Suprapubic skin (tissue), 4 donors: ENCODE measurements at places on chromosomes 6 and 20. TPM values are rescaled to one million over a fixed set of nuclear protein-coding genes. Genes with fewer than 3 reads are reported as not detected.

DNA sequence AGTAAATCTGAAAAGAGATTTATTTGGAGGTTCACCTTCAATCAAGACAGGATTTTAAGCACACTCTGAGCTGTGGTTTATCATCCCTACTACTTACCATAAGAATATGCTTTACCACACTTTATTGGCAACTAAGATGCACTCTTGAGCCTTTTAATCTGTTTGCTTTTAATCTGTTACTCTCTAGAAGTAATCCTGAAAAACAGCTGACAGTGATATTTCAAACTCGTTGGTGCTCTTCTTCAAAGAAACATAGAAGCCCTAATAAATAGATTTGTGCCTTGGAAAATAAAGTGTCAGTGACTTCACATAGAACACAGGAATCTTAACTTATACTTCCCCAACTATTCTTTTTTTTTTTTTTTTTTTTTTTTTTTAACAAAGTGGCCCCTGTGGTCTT, 102.9 kb downstream of the HIVEP1 start:
- H3K27ac ChIP-seq, result no peak overlapping the region
- H3K4me3 ChIP-seq, result no peak overlapping the region
- peaks cover 4% of the 10 kb centered on the region for H3K36me3 ChIP-seq
- H3K4me1 ChIP-seq, result no peaks in the 10 kb centered on the region

OVOL2 gene
- 26.4 TPM for total RNA-seq

HLA-DOA gene
- 8.9 TPM for total RNA-seq

SLC22A2 gene
- not detected for total RNA-seq
